ENCODE measurements at places on chromosomes 4 and X.

GRCh38 chrX:23195761-23196160 lies 138.9 kb upstream of the PTCHD1 start:
- DNase-seq = no peak

- no peak for DNase-seq
Observed at GRCh38 chrX:21907260-21907659, 33.2 kb upstream of the SMS start.

DNA sequence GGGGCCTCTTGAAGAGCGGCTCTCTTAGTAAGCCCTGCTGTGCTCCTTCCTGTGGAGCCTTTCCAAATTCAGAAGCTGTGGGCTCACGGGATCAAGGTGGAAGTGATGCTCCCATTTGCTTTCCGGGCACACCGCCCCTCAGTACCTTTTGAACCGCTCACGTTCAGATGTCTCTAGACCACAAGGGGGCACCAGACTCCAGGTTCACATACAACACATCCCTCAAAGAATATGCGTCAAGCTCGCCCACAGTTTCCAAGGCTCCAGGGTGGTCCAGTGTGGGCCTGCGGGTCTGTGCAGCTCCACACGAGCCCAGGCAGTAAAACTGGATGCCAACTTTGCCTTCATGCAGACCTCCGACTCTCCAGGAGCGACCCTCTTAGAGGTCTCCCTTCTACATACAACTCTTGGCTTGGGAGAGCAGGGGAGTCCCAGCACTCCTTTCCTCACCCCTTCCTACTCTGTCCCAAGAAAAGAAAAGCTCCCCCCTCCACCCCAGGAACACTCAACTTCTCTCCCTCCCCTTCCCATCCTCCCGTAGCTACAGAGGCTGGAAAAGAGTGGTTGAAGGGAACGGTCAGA lies 11.0 kb downstream of the SUPT20HL1 start:
- peak; percentile 28 for DNase-seq

- DNase-seq = no peak
Observed at GRCh38 chr4:145823743-145824142, 114.9 kb downstream of the ZNF827 start.

GRCh38 chr4:128060121-128060698 lies 902 bp upstream of the LARP1B start:
- DNase-seq = no peak

DNA sequence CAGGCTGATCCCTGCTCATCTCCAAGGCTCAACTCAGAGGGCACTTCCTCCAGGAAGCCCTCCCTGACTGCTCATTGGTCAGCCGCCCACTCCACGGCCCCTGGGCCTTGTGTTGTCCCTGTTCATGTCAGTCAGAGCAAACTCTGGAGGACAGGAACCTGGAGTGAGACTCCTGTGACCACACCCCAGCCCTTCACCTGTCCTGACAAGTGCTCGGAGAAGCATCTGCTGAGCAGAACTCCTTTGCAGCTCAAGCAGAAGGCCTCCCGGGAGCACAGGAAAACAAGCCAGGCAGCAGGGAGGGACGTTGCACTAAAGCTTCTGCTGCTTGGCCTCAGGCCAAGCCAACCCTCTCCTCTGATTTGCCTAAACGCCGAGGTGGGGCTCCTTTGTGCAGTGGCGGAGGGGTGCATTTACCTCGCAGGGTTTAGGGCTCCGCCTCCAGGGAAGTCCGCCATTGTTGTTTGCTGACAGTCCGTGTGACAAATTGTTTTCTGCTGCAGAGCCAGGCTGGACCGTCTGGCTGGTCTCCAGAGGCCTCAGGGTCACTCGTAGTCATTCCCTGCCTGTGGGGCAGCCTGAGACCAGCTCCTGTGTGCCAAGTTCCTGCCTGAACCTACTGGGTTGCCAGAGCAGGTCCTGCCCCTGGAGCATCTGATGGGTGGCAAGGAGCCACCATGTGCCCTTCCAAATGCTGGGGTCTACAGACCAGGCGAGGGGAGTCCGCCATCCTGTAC lies 61.8 kb downstream of the C4orf50 start:
- no peak for DNase-seq

- no peak for DNase-seq
Observed at GRCh38 chrX:46922611-46923010, 10.4 kb downstream of the JADE3 start.

GRCh38 chr4:39406763-39407583 lies at the start of gene KLB:
Gene KLB (plus strand): TSS chr4:39406930. CDS start chr4:39406950, 20 bp downstream.
- no peak for DNase-seq

GRCh38 chr4:8721621-8722020 lies 129.1 kb downstream of the CPZ start:
- no peak for DNase-seq

DNA sequence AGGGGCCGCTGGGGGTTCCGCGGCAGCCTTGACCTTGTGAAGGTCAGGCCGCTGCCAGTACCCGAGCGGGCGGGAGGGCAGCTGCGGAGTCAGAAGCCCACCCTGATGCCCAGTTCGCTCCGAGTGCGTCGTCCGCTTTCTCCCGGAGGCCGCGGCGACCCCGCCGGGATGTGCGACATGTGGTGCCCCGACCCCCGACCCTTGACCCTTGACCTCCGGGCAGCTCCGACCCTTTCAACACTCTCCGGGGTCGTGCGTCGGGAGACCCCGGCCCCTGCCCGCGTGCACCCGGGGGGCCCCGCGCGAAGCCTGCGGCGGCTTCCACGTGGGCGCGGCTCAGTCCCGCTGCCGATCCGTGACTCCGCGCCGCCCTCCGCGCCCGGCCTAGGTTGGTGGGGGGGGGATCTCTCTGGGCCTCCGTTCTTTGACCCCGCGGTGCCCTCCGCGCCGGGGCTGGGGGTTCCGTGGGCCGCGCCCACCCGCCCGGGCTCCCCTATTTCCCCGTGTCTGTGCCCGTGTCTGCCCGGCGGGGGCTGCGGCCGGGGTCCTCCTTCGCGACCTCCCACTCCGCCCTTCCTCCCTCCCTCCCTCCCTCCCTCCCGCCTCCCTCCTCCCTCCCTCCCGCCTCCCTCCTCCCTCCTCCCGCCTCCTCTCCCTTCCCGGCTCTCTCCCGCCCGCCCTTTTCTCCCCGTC lies 609 bp upstream of the SLC25A6 start:
- DNase-seq = no peak

DNA sequence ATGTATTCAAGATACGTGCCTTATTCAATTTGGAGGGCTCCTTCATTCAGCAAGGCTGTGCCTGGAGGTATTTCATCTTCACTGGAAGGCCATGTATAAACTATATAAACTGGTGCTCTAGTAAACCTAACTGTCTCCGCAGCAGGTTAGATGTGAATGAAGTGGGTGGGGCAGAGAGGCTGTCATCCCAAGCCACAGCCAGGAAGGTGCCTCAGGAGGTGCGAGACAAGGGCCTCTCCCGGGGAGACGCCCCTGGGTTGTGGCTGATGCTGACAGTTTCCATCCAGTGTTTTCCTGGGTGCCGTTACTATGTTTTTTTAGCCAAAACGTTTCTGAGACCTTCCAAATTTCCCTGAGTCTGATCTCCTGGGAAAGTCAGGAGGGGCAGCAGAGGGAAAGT lies 221.5 kb upstream of the RPL34 start:
- DNase-seq = no peak

- no peak for DNase-seq
Observed at GRCh38 chr4:38818441-38818976, 13.9 kb upstream of the TLR1 start.

DNA sequence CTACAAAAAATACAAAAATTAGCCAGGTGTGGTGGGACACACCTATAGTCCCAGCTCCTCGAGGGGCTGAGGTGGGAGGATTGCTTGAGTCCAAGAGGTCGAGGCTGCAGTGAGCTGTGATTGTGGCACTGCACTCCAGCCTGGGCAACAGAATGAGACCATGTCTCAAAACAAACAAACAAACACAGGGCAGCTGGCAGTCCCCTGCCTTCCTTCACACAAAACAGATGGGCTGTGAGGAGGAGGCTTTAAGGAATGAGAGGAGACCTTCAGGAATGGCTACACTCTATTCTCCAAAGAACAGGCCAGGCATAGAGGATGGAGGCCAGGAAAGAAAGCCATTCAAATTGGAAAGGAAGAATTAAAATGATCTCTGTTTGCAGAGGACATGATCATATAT lies 65.6 kb upstream of the MAML3 start:
- DNase-seq = no peak

DNA sequence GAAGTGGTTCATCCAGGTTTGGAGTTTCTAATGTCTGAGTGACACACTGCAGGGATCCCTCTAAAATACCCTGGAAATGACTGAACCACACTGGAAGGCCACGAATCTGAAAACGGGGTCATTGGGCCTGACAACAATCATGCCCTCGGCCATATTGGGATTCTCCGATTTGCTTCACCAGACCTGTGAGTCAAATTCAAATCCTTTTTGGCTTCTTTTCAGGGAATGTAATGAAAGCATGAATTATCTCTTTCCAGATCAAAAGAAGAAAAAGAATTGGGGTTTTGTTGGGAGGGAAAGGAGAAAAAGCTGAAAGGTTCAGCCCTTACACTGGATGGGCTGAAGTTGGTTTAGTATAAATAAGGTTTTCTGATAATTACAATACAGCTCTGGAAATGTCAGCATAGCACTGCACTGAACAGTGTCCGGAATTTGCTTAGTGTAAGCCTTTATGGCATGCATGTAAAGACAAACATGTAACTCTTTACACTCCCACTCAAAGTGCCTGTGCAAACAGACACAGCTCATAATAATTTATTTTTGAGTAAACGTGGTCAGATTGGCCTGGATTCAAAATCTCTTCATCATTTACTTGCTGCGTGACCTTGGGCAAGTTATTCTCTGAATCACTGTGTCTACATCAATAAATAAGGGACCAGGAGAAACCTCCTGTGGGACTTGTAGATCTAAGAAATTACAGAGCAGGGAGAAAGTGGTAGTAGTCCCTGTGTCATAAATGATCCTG lies 21.4 kb downstream of the CT47C1 start:
- no peak for DNase-seq

DNA sequence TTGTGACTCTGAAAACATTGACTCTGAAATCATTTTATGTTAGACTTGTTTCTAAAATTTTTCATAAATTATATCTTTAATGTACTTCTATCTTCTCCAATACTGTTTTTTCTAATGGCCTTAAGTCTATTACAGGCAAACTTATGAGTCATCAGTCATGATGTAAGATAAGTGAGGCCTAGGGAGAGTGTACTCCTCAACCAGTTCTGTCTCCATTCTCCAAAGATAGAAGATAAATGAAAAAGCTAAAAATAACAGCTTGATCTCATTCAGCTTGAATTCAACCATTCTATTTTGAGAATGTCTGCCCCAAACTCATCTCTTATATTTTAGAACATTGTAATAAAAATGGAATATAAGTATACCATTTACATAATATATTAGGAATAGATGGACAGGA lies 34.5 kb downstream of the STBD1 start:
- no peak for DNase-seq

DNA sequence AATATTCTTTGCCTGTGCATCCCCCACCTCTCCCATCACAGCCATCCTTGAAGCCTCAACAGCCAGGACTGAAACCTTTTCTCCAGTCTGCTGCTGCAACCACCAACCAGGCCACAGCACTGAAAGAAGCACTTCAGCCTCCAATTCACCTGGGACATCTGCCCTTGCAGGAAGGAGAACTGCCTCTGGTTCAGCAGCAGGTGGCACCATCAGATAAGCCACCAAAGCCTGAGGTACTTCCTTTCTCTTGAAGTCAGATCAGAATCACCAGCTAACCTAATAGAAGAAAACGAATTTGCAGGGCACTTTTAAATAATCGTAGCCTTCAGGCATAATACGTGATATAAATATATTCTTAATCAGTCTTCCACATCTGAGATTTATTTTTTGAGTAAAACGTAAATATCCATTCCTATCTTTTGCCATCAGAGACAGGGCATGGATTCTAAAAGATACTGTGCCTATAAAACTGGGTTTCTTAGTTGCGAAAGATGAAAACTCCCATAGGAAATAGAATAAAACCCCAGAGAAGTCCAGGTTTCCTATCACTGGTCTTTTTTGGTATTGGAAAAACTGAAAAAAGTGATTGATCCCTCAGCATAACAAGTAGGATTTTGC lies 9.5 kb downstream of the AMBN start:
- DNase-seq = peak; percentile 17

DNA sequence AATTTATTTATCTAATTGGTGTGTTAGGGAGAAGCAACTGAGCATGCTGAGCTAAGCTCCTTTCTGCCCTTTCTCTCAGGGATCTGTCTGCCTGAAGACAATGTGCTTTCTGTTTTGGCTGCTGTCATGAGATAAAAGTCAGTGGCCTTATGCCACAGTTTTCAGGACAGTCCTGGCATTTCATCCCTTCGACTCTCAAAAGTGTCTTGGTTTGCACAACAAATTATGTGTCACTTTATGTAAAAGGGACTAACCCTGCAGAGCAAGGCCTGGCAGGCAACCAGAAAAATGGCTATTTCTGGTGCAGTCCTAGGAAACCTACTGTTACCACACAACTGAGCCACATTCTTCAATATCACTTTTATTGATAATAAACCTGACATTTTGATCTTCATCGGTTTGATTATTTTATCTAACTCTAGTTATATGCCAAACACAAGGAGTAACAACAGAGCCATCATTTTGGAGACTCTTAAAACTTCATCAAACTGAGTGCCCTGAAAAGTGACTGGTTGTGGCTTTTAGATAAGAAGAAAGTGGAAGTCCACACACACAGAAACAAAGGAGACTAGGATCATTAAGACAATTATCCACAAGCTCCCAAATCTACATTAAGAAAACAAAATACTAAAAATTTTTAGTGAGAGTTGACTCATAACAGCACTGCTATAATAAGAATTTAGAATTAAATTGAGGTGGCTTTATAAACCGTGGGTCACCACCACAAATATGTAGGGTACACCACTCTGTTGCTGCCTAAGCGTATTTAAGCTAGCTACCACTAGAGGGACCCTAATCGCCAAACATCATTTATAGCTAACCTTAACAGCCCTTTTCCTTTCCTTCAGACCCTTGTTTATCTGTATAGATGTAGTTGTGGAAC lies 95.9 kb upstream of the PTPN13 start:
- no peak for DNase-seq

- DNase-seq = no peak
Observed at GRCh38 chr4:93061826-93062225, 758.1 kb downstream of the GRID2 start.

DNA sequence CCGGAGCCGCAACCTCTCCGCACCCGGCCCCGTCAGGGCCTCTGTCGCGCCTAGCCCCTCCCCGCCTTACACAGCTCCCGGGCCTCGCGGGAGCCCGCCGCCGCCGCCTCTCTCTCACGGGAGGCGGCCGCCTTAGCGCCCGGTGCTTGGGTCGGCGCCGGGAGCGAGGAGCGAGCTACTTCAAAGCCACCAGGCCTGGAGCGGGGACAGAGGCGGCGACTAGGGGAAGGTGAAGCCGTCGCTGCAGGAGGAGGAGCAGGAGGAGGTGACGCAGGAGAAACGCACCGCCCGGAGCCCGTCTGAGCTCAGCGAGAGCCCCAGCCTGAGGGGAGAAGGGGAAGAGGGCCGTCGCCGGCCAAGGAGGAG lies 250 bp downstream of the USP9X start:
- peak; percentile 14 for DNase-seq
